Stimulated activated CD8-positive, alpha-beta memory T cell treated with anti-CD3 and anti-CD28 coated beads, Interleukin-12 subunit alpha, Interleukin-12 subunit beta, amount 100 ng/mL, for 4 hours (primary cell): ENCODE measurements at places on chromosomes 2 and 18.

DNA sequence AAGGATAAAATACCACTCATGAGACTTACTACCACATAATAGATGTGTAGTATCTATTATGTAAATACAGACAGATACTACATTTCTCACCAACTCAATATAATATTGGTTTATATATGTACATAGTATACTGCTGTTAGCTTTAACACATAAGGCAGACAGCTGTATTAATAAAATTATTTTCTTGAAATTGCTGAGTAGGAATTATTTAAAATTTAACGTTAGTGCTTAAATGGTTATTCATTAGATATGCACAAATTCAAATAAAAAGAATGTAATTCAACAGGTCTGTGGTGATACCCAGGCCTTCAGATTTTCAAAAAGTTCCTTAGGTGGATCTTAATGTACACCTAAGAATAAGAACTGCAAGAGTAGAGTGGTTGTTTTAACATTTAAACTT, 59.0 kb downstream of the PRPF40A start:
- no peak for DNase-seq

DNA sequence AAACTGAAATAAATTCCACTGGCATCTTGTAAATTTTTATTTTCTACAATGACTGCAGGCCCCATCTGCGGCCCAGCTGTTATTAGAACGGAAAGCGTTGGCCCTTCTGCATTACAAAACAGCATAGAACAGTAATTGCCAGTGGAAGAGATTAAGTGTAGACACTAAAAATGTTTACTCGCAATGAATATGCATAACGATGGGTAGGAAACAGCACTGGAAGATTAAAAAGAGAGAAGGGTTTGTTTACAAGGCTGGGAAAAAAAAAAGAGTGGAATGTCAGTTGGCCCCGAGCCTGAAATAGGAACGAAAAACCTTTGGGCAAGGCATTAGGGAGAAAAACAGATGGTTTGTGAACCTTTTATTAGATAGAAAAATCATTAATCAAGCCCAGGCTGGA, 275.9 kb upstream of the TCF4 start:
- DNase-seq: no peak

DNA sequence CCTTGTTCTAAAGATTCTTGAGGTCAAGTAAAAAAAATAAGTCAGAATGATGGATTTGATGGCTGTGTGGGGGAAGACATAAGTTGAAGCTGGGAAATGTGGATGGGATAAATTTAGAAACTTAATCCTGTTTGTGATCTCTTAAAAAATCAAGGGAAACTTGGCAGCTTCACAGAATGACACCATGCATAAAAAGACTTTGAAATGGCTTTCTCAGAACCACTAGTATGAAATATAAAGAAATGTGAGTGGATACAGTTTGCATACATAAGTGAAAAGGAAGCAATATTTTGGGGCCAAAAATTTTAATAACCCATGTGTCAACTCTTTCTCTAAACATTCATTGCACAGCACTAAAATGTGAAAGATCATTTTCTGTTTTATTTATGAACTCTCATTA, 21.7 kb downstream of the CDH19 start:
- DNase-seq: no peak

DNA sequence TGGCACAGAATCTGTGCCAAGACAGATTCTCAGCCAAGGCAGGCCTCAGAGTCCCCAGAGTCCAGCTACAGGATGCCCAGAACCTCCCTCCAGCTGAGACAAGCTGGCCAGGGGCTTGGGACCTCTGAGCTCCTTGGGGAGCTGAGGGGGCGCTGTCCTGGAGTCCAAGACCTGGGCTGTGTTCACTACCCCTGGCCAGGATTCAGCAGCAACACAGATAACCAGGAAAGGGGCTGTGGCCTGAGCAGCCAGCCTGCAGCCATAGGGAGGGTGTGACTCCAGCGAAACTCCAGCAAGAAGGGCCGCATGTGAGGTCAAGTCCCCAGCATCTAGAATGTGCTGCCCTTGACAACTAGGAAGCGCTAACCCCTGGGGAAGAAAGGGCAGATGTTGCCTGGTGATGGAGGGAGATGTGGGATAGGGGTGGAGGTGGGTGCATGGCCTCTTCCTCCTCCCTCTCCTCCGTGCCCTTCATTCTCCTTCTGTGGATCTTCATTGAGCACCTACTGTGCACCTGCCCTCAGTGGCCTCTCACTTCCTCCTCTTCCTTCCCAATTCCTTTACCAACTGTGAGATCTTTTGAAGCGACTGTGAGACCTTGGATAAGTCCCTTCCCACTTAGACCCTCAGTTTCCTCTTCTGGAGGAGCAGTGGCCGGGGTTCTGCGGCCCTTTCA, 7.7 kb upstream of the ARID5A start:
- DNase-seq: no peak

- DNase-seq: no peak
Observed at GRCh38 chr2:76008001-76008702, 297.4 kb upstream of the GCFC2 start.

DNA sequence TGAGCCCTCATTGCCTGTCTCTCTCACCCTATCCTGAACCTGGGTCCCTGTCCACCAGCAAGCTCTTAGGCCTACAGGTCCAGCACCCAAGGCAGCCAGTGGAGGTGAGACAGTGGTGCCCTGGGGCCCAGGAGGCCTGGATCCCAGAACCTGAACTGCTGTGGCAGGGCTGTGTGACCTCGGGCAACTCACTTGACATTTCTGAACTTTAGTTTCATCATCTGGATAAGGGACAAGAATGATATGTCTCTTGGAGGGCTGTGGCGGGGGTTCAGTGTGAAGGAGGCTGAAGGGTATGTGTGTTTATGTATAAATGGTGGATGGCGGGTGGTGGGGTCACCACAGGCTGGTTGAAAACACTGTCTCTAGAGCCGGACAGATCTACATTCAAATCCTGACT, 10.9 kb downstream of the CIB4 start:
- DNase-seq: no peak

DNA sequence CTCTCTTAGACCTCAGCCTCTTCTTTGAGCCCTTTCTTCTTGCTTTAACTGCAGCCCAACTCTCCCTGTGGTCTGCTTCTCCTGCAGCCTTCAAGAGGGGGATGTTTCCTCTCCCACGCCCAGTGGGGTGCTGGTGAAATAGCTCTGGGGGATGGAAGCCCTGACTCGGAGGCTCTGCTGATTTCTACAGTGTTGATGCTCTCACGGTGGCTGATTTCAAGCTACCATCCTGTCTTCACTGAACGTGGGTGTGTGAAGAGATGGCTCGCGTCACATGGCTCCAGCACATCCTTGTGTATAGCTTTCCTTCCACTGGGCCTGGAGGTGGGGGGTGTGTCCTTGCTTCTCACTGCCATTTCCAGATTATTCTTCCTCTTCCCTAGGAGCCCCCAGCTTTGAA, 20.0 kb downstream of the MPP4 start:
- no peak for DNase-seq

GRCh38 chr2:44245083-44245861, 30.0 kb upstream of the SLC3A1 start:
- DNase-seq: no peak

DNA sequence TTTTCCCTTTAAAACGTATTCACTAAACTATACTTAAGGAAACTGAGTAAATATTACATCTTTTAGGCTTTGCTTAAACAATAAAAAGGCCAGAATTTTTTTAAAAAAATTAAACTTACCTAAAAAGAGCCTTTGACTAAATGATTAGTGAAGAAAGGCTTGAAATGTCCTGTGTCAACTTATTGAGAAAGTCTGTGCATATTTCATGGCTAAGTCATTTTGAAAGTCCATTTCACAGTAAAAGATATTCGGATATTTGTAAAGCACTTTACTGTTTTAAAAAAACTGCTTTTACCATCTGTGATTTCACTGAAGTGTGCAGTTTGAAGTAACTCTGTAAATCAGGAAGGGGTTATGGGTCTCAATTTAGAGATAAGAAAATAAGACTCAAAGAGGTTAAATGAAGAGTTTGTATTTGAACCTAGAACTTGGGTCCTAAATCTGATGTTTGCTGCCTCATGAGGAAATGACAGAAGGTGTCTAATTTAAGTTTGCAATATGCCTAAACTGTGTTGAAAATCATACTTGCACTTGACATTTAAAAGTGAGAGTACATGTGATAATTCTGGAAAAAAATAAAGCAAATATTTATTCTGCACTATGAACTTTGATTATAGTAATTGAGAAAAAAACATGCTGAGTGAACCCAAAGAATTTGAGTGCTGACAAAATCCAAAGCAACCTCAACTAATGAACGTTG, 50.5 kb downstream of the RAB27B start:
- DNase-seq: no peak

DNA sequence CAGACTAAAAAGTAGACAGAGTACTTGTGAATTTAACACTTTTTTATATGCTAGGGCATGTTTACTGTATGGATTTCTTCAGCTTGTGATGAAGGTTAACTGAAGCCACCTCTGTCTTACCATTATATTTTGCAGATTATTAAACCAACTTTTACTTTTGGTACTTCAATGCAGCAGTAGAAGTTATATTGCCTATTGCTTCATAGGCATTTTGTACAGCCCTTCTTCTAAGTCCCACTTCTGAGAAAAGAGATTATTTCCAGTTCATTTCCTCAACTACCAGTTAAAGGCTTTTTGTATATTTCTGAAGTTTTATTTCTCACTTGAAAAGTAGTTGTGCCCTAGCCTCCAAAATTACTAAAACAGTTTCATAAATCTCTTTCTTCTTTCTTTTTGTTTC, 256.4 kb upstream of the FBXO11 start:
- no peak for DNase-seq

GRCh38 chr18:2912357-2913299, 65.8 kb downstream of the EMILIN2 start:
- no peak for DNase-seq

GRCh38 chr2:7400628-7401027, 483.4 kb downstream of the RNF144A start:
- DNase-seq: no peak

GRCh38 chr2:235418918-235419317, 74.9 kb upstream of the AGAP1 start:
- no peak for DNase-seq

DNA sequence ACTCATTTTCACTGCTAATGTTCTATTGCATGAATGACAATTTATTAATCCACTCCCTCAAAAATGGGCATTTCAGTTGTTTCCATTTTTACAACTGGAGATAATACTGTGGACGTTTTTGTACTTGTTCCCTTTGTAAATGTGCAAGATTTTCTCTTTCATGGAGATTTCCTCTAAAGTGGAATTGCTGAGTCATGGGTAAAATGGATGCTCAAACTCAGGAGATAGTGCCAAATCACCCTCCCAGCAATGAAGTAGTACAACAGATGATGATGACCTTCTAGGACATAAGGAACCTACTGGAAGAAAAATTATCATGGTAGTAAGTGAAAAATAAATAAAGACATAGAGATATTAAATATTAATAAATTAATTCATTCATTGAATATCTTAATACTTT, 460.8 kb upstream of the CHST9 start:
- DNase-seq: no peak

GRCh38 chr18:62938487-62938886, 223.1 kb downstream of the PHLPP1 start:
- DNase-seq: no peak

- DNase-seq: no peak
Observed at GRCh38 chr18:10515456-10515855, 10.4 kb upstream of the NAPG start.

- no peak for DNase-seq
Observed at GRCh38 chr18:34623557-34623956, 86.5 kb upstream of the DTNA start.

GRCh38 chr2:56199492-56199891, 15.7 kb downstream of the CCDC85A start:
- DNase-seq: no peak

GRCh38 chr2:3539836-3540235, 18.3 kb downstream of the RNASEH1 start:
- DNase-seq: no peak

DNA sequence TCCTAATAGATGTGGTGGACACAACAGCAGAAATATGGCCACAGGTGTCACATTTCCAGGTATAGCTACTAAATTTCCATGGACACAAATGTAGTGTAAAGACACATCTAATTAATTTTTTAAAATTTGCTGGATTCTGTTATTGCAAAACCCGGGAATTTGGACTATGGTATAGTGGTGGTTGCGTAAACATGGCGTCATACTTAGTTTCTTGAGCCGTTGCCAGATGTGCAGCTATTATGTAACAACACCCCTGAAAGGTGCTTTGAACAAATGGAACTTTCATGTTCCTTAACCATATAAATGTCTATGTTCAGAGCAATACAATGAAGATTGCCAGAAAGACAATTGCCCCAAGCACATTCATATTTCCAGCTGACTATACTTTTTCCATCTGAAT, 85.9 kb downstream of the HRH4 start:
- DNase-seq: no peak

- DNase-seq: no peak
Observed at GRCh38 chr2:75224636-75225094, 25.3 kb upstream of the TACR1 start.

GRCh38 chr2:108193251-108193650, 46.5 kb upstream of the SULT1C3 start:
- no peak for DNase-seq

- no peak for DNase-seq
Observed at GRCh38 chr2:199811346-199811745, 39.6 kb downstream of the FTCDNL1 start.

- no peak for DNase-seq
Observed at GRCh38 chr18:76443519-76444445, 51.3 kb downstream of the ZNF516 start.

- no peak for DNase-seq
Observed at GRCh38 chr2:236157366-236157765, 10.8 kb downstream of the GBX2 start.

- no peak for DNase-seq
Observed at GRCh38 chr2:48098539-48098938, 192.2 kb upstream of the FBXO11 start.

GRCh38 chr18:2845172-2845571, 1.6 kb upstream of the EMILIN2 start:
- DNase-seq: no peak

DNA sequence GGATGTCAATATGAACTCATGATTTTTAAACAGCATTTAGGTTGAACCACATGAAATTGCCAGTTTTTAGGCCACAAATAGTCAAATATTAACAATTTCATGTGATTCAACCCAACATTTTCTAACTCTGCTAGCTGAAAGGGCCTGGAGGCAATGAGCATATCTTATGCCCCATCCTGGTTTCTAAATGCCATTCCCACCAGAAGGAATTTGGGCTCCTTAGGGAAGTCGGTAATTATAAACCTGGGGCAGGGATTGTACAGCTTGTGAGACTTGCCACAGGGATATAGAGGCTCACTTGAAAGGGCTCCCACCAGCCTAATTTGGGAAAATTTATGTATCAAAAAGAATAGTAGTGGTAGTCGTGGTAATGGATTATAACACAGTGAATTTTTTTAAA, 178.4 kb upstream of the ALPP start:
- no peak for DNase-seq

GRCh38 chr2:64204703-64205102, 60.5 kb upstream of the PELI1 start:
- DNase-seq: no peak

- no peak for DNase-seq
Observed at GRCh38 chr2:69995511-69995910, 34.1 kb upstream of the ASPRV1 start.

- DNase-seq: no peak
Observed at GRCh38 chr2:54830546-54830945, 107.1 kb downstream of the EML6 start.

- no peak for DNase-seq
Observed at GRCh38 chr18:11751341-11752115, 62.5 kb downstream of the GNAL start.

- DNase-seq: no peak
Observed at GRCh38 chr2:67702937-67703336, 305.8 kb downstream of the ETAA1 start.
